ENCODE measurements at places on chromosomes 16 and 17.

GRCh38 chr17:66604376-66604775 lies 230.5 kb upstream of the CACNG5 start:
- DNase-seq: no peak

DNA sequence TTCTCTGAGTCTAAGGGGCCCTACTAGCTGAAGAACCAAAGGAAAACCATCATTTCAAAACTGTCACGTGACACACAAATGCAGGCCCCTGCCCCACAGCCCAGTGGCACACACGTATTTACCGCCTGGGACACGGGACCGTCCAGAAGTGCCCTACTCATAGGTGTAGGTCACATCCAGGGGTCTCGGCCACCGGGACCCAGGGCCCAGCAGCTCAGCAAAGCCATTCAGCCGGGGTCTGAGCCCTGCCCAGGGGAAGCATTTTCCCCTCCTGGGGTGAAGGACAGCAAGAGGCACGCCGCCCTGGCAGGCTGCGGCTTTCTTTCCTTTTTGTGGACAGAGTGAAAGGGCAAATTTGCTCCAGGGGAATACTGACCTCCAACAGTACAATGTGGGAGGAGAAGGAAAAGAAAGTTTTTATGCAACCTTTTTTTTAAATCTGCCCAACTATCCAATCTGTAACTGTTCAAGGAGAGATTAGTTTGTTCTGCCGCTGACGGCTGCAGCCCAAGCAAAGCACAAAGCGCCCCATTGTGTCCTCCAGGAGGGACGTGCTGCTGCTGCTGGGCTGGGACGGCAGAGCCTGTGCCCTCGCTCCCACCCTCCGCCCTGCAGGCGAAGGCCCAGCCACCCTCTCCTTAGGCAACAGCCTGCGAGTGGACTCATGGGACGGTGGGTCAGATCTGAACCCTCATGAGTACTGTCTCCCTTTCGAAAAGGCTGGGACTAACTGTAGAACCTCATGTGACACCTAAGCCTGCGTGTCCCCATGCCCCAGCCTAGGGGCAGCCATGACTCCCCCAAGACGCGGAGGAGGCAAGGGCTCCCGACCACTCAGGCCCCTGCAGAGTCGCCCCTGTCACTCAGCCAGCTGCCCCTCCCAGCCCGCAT lies 21.3 kb downstream of the SLC7A5 start:
- DNase-seq: no peak

GRCh38 chr17:58324056-58324408 lies 4.6 kb downstream of the TSPOAP1 start:
- DNase-seq: no peak

DNA sequence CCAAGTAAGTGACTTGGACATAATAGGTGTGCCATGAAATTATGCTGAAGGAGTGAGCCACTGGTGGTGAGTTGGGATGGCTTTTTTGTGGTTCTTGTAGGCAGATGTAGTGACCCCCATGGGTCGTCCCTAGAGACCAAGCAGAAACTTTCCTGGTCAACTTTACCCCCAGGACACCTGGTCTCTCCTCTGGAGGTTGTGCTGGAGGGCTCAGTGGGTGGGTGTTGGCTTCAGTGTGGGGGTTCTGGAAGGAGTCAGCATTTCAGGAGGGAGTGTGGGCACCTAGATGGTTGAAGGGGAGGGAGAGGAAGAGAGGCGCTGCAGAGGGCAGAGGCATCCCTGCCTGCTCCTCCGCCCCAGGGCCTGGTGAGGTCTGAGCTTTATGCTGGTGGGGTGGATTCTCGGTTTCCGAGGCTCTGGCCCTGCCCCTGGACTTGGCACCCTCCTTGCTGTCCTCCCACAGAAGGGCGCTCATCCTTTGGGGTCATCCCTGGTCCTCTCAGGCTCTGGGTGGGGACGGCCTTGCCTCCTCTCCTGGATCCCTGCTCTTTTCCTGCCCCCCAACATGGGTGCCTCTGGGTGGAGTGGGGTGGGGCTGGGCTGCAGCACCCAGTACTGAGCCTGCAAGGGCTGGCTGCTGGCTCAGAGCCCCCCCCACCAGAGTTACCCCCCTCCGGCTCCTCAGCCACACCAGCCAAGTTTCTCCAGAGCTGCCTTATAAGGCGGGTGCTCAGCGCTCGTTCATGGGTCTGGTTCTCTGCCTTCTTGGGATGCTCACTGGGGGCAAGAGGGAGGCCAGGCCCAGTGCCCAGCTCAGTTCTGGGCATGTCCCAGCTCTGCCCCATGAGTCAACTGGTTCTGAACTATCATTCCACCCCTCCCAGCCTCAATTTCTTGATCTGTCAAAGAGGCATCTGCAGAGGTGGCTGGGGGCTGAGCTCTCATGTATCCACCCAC lies 266.8 kb downstream of the SEC14L1 start:
- DNase-seq: no peak

DNA sequence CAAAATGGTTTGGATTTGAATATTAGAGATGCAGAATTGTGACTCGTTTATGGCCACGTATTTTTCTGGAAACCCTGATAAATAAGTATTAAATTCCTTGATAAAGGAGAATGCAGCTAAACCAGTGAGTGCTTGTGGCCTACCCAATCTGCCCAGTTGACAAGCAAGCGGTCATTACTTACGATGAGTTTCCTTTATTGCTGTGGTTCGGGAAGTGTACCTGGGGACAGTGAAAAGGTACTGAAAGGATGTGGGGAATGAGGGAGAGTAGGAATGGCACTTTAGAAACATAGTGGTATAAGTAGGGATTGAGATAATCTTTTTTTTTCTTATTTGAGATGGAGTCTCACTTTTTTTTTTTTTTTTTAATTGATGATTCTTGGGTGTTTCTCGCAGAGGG lies 33.8 kb downstream of the RBBP6 start:
- no peak for DNase-seq

GRCh38 chr16:84913315-84913714 lies 93.5 kb downstream of the CRISPLD2 start:
- no peak for DNase-seq

GRCh38 chr16:15708096-15708495 lies 58.1 kb downstream of the NDE1 start:
- DNase-seq: no peak

DNA sequence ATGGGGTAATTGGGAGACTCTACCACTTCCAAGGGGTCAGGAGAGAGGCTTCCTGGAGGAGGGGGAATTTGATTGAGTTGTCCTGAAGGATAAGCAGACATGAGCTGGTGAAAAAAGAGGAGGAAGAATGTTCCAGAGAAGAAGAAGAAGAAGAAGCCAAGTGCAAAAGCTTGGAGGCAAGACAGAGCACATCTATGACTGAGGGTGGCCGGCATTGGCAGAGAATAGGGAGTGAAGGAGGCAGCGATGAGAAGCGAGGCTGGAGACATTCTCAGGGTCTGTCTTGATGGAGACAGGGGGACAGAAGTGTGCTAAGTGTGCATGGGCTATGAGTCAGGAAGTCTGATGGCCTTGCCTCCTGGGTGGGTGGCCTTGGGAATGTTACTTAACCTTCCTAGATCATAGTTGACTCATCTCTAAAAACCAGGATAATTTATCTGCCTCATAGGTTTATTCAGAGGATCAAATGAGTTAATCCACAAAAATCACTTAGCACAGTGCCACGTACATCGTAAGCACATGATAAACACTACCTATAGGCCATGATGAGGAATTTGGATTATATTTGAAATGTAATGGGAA lies 171.7 kb downstream of the ABCC12 start:
- DNase-seq: no peak

- no peak for DNase-seq
These were observed 61.9 kb downstream of the MGAT5B start for GRCh38 chr17:76930107-76930506.
